ENCODE measurements at places on chromosomes 12 and 14. TPM values are rescaled to one million over a fixed set of nuclear protein-coding genes. Genes with fewer than 3 reads are reported as not detected.

Gene USP15
- 143 TPM for total RNA-seq

Gene PAPLN
- 18.0 TPM for total RNA-seq

Gene KCNA5
- 3.8 TPM for total RNA-seq

Gene SERPINA3
- 408 TPM for total RNA-seq

Gene TC2N
- 128 TPM for total RNA-seq

Gene KRT78
- not detected for total RNA-seq

Gene AMHR2
- 0.52 TPM for total RNA-seq

Gene ASCL4
- not detected for total RNA-seq

Gene MYF6
- total RNA-seq: not detected

Gene NTS
- total RNA-seq: 2.0 TPM

Gene CCDC85C
- total RNA-seq: 2.8 TPM

Gene LMBR1L
- total RNA-seq: 38.5 TPM

Gene HOXC4
- total RNA-seq: 0.71 TPM

Gene NXPH4
- 0.94 TPM for total RNA-seq

DNA sequence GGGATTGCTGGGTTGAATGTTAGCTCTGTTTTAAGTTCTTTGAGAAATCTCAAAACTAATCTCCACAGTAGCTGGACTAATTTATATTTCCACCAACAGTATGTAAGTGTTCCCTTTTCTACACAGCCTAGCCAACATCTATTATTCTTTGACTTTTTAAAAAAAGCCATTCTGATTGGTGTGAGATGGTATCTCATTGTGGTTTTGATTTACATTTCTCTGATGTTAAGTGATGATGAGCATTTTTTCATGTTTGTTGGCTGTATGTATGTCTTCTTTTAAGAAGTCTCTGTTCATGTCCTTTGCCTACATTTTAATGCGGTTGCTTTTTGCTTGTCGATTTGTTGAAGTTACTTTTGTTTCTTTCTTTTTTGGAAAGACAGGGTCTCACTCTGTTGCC is 301.1 kb upstream of the OR4E1 start:
- H3K27me3 ChIP-seq: peaks cover 11% of the 10 kb centered on the region
- H3K4me1 ChIP-seq: no peaks in the 10 kb centered on the region
- no peaks in the 10 kb centered on the region for H3K36me3 ChIP-seq
- no peak overlapping the region for H3K4me3 ChIP-seq

DNA sequence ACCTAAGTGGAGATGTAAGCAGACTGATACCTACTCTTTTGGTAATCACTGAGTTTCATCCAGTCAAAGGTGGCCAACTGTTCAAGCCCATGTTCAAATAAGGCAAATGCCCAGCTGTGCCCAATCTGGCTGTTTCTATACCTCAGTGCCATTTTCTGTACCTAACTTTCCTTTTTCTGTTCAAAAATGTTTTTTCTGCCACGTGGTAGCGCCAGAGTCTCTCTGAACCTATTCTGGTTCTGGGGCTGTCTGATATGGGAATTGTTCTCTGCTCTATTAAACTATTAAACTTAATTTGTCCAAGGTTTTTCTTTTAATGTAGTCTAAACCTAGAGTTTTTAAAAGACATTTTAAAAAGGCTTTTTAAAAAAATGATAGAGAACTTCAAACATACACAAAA is 391.2 kb downstream of the NOVA1 start:
- H3K27ac ChIP-seq: no peak overlapping the region
- no peak overlapping the region for H3K4me3 ChIP-seq
- peak; percentile 40 for DNase-seq

DNA sequence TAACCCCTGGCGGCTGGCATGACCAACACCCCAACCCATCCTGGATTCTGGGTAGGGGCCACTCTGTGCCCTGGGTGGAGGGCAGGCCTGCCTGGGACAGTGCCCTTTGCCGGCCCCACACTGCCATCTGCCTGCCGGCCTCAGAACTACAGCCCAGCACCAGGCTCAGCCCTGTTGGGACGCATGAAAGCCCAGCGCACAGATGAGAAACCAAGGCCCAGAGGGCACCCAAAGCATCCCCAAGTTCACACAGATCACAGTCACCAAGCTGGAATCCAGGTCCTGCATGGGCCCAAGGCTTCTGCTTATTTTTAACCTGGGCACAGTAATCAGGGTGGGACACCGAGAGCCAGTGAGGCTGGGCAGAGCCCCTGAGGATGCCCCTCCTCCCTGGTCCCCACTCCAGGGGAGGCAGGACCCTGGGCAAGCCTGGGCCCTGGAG is 26.2 kb downstream of the RFLNA start:
- DNase-seq: peak; percentile 66
- H3K36me3 ChIP-seq: peaks cover 21% of the 10 kb centered on the region
- no peak overlapping the region for H3K4me3 ChIP-seq
- H3K27ac ChIP-seq: no peak overlapping the region

DNA sequence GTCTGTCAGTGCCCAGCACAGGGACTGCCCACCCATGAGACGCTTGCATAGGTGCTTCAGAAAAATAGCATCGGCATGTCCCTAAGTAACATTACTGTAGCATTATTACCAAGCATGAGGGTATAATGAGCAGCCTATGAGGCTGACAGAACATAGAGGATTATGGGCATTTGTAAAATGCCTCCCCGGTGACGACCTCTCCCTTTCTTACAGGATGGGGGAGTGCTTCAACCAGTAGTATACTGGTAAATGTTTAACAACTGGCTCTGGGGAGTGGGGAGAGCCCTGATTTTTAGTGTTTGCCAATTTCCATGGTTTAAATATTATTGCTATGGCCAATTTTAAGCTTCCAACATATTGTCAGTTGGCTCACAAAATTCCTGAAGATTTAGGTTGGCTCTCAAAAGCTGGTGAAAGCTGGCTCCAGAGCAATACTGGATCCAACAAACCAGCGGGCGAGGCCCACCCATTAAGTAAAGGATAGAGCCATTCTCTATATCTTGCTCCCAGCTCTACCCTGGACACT is 104.5 kb downstream of the ETNK1 start:
- H3K27me3 ChIP-seq: no peaks in the 10 kb centered on the region
- H3K36me3 ChIP-seq: no peaks in the 10 kb centered on the region
- H3K4me3 ChIP-seq: no peak overlapping the region
- DNase-seq: no peak

- H3K36me3 ChIP-seq: no peaks in the 10 kb centered on the region
- H3K4me1 ChIP-seq: peaks cover 2% of the 10 kb centered on the region
- H3K4me3 ChIP-seq: no peak overlapping the region
- no peak overlapping the region for H3K27ac ChIP-seq
- peaks cover 10% of the 10 kb centered on the region for H3K27me3 ChIP-seq
- DNase-seq: no peak
These were observed 11.3 kb downstream of the ABHD12B start for GRCh38 chr14:50882932-50883826.

- no peaks in the 10 kb centered on the region for H3K27me3 ChIP-seq
- H3K36me3 ChIP-seq: no peaks in the 10 kb centered on the region
- DNase-seq: no peak
- H3K4me3 ChIP-seq: no peak overlapping the region
- no peak overlapping the region for H3K27ac ChIP-seq
These were observed 157.6 kb downstream of the SUDS3 start for GRCh38 chr12:118534003-118534402.

- H3K4me3 ChIP-seq: no peak overlapping the region
- DNase-seq: no peak
- peaks cover 4% of the 10 kb centered on the region for H3K36me3 ChIP-seq
- H3K4me1 ChIP-seq: no peaks in the 10 kb centered on the region
- no peaks in the 10 kb centered on the region for H3K27me3 ChIP-seq
These were observed 100.2 kb downstream of the NUMB start for GRCh38 chr14:73358187-73358586.

GRCh38 chr12:48817873-48818830 is at the start of gene CACNB3:
CACNB3 (plus strand) TSS chr12:48818496; CDS start chr12:48818930, 434 bp downstream.
- H3K4me3 ChIP-seq: peak within 1 kb of the TSS; percentile 69
- H3K36me3 ChIP-seq: no peaks in the 10 kb centered on the region
- H3K27ac ChIP-seq: no peak within 1 kb of the TSS
- peak; percentile 75 for DNase-seq
- H3K4me1 ChIP-seq: peaks cover 21% of the 10 kb centered on the region

DNA sequence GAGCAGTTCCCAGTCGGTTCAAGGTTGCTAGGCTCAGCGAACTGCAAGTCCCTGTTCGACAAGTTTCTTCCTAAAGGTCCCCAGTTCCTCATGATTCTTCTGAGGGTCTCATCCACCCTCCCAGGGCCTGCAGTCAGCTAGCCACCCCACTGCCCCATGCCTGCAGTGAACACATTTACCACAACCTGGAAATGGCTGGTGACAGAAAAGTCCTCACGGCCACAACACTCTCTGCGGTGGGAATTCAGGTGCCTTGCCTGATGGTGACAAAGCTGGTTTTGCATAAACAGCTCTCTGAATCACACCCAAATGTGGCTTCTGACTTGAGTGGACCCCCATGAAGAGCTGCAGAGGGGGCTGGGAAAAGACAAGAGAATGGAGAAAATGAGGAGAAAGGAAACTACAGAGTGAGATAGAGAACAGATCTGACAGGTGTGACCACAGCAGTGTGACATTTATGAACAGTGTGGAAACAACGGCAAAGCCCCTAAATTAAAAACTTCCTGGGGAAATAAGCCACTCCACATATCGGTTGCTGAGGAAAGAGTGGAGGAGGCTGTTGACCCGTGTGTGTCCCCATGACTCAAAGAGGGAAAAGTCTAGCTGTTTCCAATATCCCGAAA is 1.3 kb upstream of the CD27 start:
- H3K4me3 ChIP-seq: no peak overlapping the region
- peaks cover 7% of the 10 kb centered on the region for H3K36me3 ChIP-seq
- no peaks in the 10 kb centered on the region for H3K27me3 ChIP-seq
- DNase-seq: no peak

GRCh38 chr12:95574799-95575452 is 23.6 kb upstream of the USP44 start:
- H3K4me3 ChIP-seq: no peak overlapping the region
- H3K36me3 ChIP-seq: no peaks in the 10 kb centered on the region
- H3K4me1 ChIP-seq: no peaks in the 10 kb centered on the region
- peaks cover 4% of the 10 kb centered on the region for H3K27me3 ChIP-seq

- no peak for DNase-seq
- H3K27ac ChIP-seq: no peak overlapping the region
- H3K27me3 ChIP-seq: no peaks in the 10 kb centered on the region
- no peaks in the 10 kb centered on the region for H3K36me3 ChIP-seq
- no peak overlapping the region for H3K4me3 ChIP-seq
These were observed 75.5 kb downstream of the FBXL14 start for GRCh38 chr12:1518591-1519516.

DNA sequence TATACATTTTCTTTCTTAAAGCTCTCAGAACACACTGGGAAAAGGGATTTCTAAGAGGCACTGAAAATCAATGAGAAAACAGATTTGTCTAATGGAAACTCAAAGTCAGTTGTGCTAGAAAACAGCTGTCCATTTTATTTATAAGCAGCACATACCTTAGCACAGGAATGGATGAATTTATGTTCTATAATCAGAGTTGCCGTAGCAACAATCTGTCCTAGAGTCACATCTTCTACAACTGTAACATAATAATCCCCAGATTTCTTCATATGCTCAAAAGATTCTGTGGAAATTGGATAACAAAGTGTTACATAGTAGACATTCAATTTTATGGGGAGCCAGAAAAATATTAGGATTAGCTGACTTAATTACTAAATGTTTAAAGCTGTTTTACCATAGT is 9.8 kb downstream of the GNPNAT1 start:
- H3K4me3 ChIP-seq: no peak overlapping the region
- H3K27me3 ChIP-seq: no peaks in the 10 kb centered on the region
- DNase-seq: no peak
- H3K4me1 ChIP-seq: no peaks in the 10 kb centered on the region

- H3K4me3 ChIP-seq: no peak overlapping the region
- DNase-seq: no peak
- H3K4me1 ChIP-seq: no peaks in the 10 kb centered on the region
- no peak overlapping the region for H3K27ac ChIP-seq
These were observed 47.9 kb upstream of the ATF7IP start for GRCh38 chr12:14317362-14318146.

DNA sequence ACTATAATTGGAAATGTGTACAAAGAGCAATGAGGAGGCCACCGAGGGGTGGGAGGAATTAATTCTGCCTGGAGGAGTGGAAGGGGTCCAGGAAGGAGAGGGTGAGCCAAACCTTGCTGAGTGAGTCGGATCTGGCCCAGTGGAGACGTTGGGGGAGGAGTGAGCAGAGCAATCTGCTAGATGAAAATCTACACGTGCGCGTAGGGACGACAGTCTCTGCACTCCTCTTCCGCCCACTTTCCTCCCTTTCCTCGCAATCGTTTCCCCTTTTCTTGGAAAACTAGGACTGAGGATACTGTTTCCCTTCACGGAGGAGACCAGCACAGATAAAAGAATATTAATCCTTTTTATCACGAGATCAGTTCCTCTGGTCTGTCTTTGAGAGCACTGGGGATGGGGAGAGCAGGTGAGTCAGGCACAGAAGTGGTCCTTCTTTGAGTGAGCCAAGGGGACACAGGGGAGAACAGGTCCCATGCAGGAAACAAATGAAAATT is 2.9 kb upstream of the NAB2 start:
- peak; percentile 85 for DNase-seq
- H3K36me3 ChIP-seq: peaks cover 1% of the 10 kb centered on the region
- peaks cover 6% of the 10 kb centered on the region for H3K4me1 ChIP-seq
- H3K27ac ChIP-seq: peak overlapping the region; percentile 98
- H3K27me3 ChIP-seq: no peaks in the 10 kb centered on the region

GRCh38 chr14:101781240-101782061 is 19.9 kb downstream of the PPP2R5C start:
- peak overlapping the region; percentile 34 for H3K27ac ChIP-seq
- peak; percentile 45 for DNase-seq
- H3K4me3 ChIP-seq: peak overlapping the region; percentile 33
- H3K36me3 ChIP-seq: no peaks in the 10 kb centered on the region

DNA sequence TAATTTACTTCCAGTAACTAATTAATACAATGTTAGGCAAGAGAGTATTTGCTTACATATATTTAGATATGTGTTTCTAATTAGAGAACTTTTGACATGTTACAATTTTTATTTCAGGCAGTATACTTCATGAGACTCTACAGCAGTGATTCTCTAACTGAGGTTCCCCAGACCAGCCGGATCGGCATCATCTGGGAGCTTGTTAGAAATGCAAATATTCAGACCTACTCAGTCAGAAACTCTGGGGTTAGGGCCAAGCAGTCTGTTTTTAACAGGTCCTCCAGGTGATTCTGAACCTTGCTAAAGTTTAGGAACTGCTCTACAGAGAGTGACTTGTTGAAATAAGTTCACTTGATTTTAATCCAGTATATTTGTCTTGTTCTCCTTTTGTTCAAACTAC is 46.5 kb downstream of the ARID2 start:
- H3K4me3 ChIP-seq: no peak overlapping the region
- H3K36me3 ChIP-seq: no peaks in the 10 kb centered on the region
- H3K4me1 ChIP-seq: peaks cover 7% of the 10 kb centered on the region
- H3K27ac ChIP-seq: no peak overlapping the region
- no peak for DNase-seq

- no peaks in the 10 kb centered on the region for H3K36me3 ChIP-seq
- no peaks in the 10 kb centered on the region for H3K4me1 ChIP-seq
- no peak for DNase-seq
- no peak overlapping the region for H3K4me3 ChIP-seq
- no peak overlapping the region for H3K27ac ChIP-seq
- H3K27me3 ChIP-seq: peaks cover 5% of the 10 kb centered on the region
These were observed 16.4 kb upstream of the PLD4 start for GRCh38 chr14:104908303-104908702.
